HCT116 (cell line): ENCODE measurements at places on chromosomes 1 and 21. TPM values are rescaled to one million over a fixed set of nuclear protein-coding genes. Genes with fewer than 3 reads are reported as not detected.
A peak's percentile ranks its signal among the peaks of the same experiment; 100 is the strongest.

ADORA3 gene
- not detected for total RNA-seq

- no peak overlapping the region for H3K4me3 ChIP-seq
- H3K27me3 ChIP-seq: no peaks in the 10 kb centered on the region
- H3K36me3 ChIP-seq: no peaks in the 10 kb centered on the region
- no peak for DNase-seq
- H3K27ac ChIP-seq: no peak overlapping the region
Measured at GRCh38 chr21:16302851-16303282, 573.1 kb downstream of the USP25 start.

DNA sequence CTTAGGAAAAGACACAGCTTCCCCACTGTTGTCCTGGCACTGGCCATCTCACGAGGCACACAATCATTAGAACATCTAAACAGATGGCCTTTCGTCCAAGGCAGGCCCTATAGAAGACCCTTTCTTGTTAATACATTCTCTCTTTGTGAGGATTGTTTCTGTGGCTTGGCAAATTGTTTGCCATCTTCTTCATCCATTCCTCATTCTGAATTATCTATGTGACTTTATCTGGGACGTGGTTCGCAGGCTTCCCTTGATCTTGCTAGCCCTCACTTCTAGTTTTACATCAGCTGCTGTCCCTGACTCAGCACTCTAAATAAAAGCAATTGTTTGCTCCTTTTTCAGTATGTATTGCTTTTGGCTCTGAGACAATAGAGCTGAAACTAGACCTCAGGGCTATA lies 101.1 kb upstream of the ZC3H11B start:
- no peaks in the 10 kb centered on the region for H3K27me3 ChIP-seq
- DNase-seq: no peak
- H3K4me3 ChIP-seq: no peak overlapping the region
- no peaks in the 10 kb centered on the region for H3K36me3 ChIP-seq

DNA sequence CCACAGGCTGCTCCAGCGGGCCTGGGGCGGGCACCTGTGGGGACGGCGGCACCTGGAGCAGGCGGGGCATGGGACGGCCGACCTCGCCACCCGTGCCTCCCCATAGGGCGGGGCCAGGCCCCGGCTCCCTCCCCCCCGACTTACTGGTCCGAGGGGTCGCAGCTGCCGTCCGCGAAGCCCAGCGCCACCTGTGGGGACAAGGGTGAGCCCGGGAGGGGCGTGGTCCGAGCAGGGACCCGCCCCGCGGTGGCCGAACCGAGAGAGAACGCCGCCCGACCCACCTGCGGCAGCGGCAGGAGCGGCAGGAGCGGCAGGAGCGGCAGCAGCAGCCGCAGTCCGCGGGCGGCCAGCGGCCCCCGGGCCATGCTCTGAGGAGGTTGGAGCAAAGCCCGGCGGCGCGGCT lies at the start of gene TMEM52:
Gene TMEM52, minus strand, starts transcription at position 379 of the 403 bp plus-strand sequence. Its CDS starts 14 bp downstream, at position 365.
- peak within 1 kb of the TSS; percentile 79 for H3K27ac ChIP-seq
- peak within 1 kb of the TSS; percentile 60 for H3K4me3 ChIP-seq
- peaks cover 29% of the 10 kb centered on the region for H3K4me1 ChIP-seq
- DNase-seq: no peak
- no peaks in the 10 kb centered on the region for H3K27me3 ChIP-seq

DNA sequence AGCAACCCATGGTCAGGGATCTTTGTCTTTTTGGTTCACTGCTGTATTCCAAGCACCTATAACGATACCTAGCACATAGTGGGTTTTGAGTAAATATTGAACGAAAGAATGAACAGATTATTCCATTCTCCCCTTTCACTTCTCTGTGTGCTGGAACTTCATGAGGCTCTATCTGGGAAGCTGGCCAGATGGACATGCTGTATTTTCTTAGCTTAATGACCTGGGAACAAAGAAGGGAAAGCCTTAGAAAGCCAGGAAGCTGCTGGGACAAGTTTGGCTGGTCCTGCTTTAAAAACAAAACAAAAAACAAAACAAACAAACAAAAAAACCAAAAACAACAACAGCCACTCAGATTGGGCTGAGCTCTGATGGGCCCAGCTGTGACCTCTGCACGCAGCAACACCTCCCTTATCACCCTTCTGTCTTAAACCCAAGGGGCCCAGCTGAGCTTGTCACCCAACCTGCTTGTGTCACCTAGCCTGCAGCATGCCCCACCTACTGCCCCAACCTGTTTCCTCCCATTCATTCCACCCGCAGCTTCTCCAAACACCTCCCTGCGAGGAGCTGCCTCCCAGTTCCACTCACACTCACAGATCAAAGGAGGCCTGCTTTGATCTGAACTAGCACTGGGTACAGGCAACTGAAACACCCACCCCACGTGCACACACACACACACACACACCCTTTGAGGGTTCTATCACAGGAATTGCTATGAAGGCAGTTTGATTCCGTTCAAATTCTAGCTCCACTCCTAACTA lies 37.1 kb downstream of the SLC30A1 start:
- no peak overlapping the region for H3K27ac ChIP-seq
- no peaks in the 10 kb centered on the region for H3K36me3 ChIP-seq
- H3K27me3 ChIP-seq: no peaks in the 10 kb centered on the region

SLC45A3 gene
- total RNA-seq: 12.3 TPM

HES4 gene
- 145 TPM for total RNA-seq

IVL gene
- not detected for total RNA-seq

TNFRSF4 gene
- total RNA-seq: 0.37 TPM

- no peak for DNase-seq
- H3K4me1 ChIP-seq: no peaks in the 10 kb centered on the region
- no peaks in the 10 kb centered on the region for H3K36me3 ChIP-seq
- no peaks in the 10 kb centered on the region for H3K27me3 ChIP-seq
Measured at GRCh38 chr1:87612956-87613355, 284.3 kb downstream of the LMO4 start.

DNA sequence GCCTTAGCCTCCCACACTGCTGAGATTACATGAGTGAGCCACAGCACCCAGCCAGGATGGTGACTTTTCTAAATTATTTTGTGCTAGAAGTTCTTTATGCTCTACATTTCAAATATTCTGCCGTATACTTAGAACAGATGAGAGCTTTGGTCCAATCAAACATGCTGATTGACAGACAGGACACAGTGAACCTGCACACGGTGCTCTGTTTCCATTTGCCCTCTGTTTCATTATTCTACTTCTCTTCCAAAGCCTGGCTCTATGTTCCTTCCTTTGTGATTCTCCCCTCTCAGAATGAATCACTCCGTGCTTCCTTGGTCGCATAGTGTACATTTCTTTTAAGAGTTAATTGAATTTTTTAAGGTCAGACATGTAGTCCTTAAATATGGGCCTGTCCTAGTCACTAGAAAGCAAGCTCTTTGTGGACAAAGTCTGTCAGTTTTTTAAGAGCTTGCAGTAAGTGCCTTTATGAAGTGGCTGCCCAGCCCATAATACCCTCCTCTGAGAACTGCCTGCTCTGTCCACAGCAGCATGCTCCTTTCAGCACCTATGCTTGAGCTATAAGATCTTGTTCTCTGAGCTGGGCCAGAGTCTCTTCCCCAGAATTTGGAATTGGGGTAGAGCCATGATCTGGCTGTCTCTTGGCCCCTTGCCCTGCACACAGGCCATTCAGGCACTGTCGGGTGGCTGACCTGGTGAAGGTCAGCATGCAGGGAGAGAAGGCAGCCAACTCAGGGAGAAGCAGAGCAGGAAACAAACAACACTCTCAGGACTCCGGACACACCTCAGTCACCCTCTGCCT lies 66.8 kb upstream of the SLC44A3 start:
- no peaks in the 10 kb centered on the region for H3K27me3 ChIP-seq
- no peaks in the 10 kb centered on the region for H3K36me3 ChIP-seq
- H3K4me3 ChIP-seq: no peak overlapping the region
- no peak for DNase-seq
- peaks cover 34% of the 10 kb centered on the region for H3K4me1 ChIP-seq
- H3K27ac ChIP-seq: no peak overlapping the region

GRCh38 chr1:8329439-8329838 lies 11.5 kb downstream of the SLC45A1 start:
- no peaks in the 10 kb centered on the region for H3K4me1 ChIP-seq
- no peak overlapping the region for H3K27ac ChIP-seq
- H3K36me3 ChIP-seq: peaks cover 9% of the 10 kb centered on the region
- no peak overlapping the region for H3K4me3 ChIP-seq
- H3K27me3 ChIP-seq: no peaks in the 10 kb centered on the region

GRCh38 chr21:31008355-31008754 lies 29.9 kb downstream of the KRTAP19-8 start:
- H3K36me3 ChIP-seq: no peaks in the 10 kb centered on the region
- H3K4me1 ChIP-seq: no peaks in the 10 kb centered on the region
- H3K27me3 ChIP-seq: no peaks in the 10 kb centered on the region
- H3K4me3 ChIP-seq: no peak overlapping the region

DNA sequence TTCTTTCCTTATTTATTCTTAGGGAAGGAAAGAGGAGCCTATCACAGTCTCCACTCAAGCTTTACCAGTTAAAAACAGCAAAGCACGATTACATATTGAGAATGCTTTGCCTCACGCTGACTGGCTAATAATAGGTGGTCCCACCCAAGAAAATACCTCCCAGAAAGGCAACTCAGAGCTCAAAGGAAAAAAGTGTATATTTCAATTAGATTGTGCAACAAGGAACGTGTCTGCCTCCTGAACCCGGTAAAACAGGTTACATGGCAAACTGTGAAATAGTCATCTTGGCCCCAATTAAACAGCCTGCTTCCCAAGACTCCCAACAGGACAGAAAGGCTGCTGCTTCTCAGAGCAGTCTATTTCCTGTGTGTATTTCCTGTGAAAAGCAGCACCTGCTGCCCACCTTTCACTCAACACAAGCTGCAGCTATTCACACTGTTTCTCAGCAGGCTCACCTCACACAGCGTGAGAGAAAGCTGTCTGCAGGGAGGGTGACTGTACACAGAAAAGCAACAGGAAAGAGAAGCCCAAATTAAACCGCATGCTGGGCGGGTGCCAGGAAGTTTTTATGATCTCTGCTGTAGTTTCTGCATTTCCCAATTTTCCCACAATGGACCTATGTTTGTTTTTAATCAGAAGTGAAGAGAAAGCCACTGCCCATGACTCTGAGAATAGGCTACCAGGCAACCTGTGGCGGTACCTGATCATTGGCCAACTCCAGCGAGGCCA lies 44.0 kb downstream of the URB1 start:
- no peak overlapping the region for H3K27ac ChIP-seq
- H3K36me3 ChIP-seq: peaks cover 67% of the 10 kb centered on the region
- H3K4me3 ChIP-seq: no peak overlapping the region
- DNase-seq: no peak

- no peak overlapping the region for H3K4me3 ChIP-seq
- H3K27ac ChIP-seq: no peak overlapping the region
- no peaks in the 10 kb centered on the region for H3K36me3 ChIP-seq
Measured at GRCh38 chr1:217919683-217920388, 288.7 kb downstream of the SPATA17 start.

DNA sequence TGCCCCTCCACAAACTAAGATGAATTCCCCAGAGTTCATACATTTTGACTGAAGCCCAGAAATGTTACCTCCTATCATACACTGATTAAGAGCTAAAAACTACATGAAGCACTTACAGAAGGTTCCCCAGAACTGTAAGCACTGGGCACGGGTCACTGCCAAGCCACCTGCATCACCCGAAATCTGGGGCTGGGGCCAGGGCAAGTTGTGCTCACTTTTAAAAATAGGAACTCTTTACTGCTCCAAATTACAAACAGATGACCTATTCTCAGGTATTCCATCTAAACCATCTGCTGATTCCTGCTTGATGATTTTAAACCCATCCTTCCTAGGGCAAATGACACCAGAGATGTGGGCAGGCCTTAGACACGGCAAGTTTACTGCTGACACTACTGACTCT lies 4.8 kb downstream of the SETD4 start:
- no peaks in the 10 kb centered on the region for H3K27me3 ChIP-seq
- no peak for DNase-seq
- H3K27ac ChIP-seq: no peak overlapping the region
- peaks cover 37% of the 10 kb centered on the region for H3K36me3 ChIP-seq
- no peak overlapping the region for H3K4me3 ChIP-seq

- H3K27ac ChIP-seq: no peak overlapping the region
- no peak overlapping the region for H3K4me3 ChIP-seq
- peaks cover 2% of the 10 kb centered on the region; the same call in 1 of the 2 replicates for H3K4me1 ChIP-seq
- no peaks in the 10 kb centered on the region for H3K36me3 ChIP-seq
- DNase-seq: no peak
Measured at GRCh38 chr1:235857756-235858155, 8.9 kb downstream of the LYST start.

TBX15 gene
- total RNA-seq: not detected

GRCh38 chr1:180157108-180157507 lies 2.4 kb downstream of the QSOX1 start:
- no peak overlapping the region for H3K4me3 ChIP-seq
- no peaks in the 10 kb centered on the region for H3K36me3 ChIP-seq
- H3K4me1 ChIP-seq: peaks cover 2% of the 10 kb centered on the region; the same call in 1 of the 2 replicates
- no peak for DNase-seq
- no peaks in the 10 kb centered on the region for H3K27me3 ChIP-seq

DNA sequence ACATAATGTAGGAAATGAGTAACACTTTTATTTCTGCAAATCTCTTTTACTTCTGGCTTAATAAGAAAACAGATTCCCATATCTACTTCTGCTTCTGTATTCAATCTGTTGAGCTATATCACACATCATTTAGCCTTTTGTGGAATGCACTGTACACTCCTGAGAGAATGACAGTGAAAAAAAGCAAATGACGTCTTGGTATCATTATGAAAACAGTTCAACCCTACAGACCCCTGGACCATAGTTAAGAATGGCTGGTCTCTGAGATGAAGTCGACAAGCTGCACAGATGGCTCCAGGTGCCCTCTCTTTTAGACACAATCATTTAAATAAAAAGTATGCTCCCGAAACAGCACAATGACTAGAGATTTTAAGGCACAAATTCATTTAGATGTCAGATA lies 247.0 kb downstream of the RERE start:
- no peaks in the 10 kb centered on the region for H3K27me3 ChIP-seq
- H3K27ac ChIP-seq: no peak overlapping the region
- DNase-seq: no peak
- H3K36me3 ChIP-seq: no peaks in the 10 kb centered on the region

SLAMF1 gene
- total RNA-seq: 0.30 TPM

GRCh38 chr1:85884372-85885035 lies 176.3 kb upstream of the ZNHIT6 start:
- H3K27me3 ChIP-seq: no peaks in the 10 kb centered on the region
- no peaks in the 10 kb centered on the region for H3K36me3 ChIP-seq
- no peak overlapping the region for H3K27ac ChIP-seq
- no peaks in the 10 kb centered on the region for H3K4me1 ChIP-seq
- no peak overlapping the region for H3K4me3 ChIP-seq
- DNase-seq: no peak

RAVER2 gene
- total RNA-seq: 23.2 TPM

DNA sequence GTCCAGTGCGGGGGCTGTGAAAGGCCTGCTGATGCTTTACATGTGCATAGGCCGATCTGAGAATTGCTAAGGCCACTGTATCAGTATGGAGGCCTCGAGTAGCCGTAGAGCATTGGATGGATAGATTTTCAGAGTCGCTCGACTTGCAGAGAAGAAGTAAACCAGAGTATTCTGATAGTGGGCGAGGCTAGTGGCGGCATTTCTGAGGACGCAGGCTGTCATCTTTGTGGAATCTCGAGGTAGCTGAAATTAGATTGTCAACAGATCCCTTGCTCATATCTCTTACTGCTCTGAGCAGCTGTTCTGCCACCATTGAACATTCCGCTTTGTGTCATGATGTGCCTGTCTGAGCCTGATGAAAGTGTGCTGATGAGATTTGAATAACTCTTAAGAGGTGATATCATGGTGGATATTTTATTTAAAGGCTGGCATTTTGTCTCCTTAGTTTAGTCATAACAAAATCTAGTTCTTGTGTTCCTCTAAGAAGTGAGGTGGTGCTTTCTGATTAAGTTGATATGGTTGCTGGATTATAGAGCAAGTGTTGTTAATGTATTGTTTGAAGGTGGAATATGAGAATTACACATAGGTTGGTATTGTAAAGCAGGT lies 1.5 kb downstream of the KIF1B start:
- no peaks in the 10 kb centered on the region for H3K36me3 ChIP-seq
- peak overlapping the region; percentile 74 for H3K27ac ChIP-seq
- H3K27me3 ChIP-seq: no peaks in the 10 kb centered on the region
- peaks cover 30% of the 10 kb centered on the region for H3K4me1 ChIP-seq
- DNase-seq: no peak
